ENCODE measurements at places on chromosomes 1 and 21.
A peak's percentile ranks its signal among the peaks of the same experiment; 100 is the strongest.

- DNase-seq = no peak
Observed at GRCh38 chr1:48217856-48218255, 4.7 kb upstream of the SLC5A9 start.

DNA sequence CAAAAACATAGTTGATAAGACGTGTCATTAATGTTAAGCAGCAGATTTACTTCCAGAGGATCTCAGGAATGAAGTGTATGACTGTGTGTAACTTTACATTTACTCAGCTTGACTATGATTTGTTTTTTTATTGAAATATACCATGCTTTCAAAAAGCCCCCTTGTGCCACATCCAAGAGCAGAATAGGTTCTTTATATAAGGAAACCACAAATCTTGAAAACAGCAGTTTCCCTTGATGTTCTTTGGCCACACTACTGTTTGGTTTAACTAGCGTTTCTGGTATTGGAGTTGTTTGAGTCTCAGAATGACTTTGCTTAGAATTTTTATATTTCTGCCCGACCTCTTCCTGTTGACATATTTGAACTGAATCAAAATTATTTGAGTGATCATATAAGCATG lies 25.0 kb downstream of the LRRC8C start:
- no peak for DNase-seq

DNA sequence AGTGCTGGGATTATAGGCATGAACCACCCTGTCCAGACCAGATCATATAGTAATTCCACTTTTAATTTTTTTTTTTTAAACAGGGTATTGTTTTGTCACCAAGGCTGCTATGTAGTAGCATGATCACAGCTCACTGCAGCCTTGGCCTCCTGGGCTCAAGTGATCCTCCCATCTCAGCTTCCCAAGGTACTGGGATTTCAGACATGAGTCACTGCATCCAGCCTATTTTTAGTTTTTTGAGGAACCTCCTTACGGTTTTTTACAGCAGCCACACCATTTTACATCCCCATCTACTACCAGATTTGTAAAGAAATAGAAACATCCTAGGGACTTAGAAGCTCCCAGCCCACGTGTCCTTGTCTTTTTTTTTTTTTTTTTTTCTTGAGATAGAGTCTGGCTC lies 24.0 kb downstream of the L1TD1 start:
- no peak for DNase-seq

- DNase-seq = peak; percentile 3
Observed at GRCh38 chr1:25837262-25837875, 17.6 kb downstream of the MTFR1L start.

DNA sequence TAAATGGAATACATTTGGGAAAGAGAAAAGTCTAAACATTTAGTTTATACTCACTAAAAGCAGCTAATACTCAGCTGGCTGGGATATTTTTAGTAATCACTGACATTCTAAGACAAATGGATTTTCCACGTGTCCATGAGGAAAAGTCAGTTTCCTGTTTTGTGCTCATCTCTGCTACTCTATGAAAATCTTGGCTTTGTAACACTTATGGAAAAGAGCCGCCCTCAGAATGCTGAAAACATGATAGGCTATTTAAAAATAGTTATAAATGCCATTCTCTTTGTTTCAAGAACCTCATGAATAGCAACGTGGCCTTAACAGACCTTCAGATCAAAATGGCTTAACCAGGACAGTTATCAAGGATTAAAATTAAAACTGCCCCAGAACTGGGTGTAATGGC lies 29.9 kb downstream of the MRAP start:
- DNase-seq = no peak

DNA sequence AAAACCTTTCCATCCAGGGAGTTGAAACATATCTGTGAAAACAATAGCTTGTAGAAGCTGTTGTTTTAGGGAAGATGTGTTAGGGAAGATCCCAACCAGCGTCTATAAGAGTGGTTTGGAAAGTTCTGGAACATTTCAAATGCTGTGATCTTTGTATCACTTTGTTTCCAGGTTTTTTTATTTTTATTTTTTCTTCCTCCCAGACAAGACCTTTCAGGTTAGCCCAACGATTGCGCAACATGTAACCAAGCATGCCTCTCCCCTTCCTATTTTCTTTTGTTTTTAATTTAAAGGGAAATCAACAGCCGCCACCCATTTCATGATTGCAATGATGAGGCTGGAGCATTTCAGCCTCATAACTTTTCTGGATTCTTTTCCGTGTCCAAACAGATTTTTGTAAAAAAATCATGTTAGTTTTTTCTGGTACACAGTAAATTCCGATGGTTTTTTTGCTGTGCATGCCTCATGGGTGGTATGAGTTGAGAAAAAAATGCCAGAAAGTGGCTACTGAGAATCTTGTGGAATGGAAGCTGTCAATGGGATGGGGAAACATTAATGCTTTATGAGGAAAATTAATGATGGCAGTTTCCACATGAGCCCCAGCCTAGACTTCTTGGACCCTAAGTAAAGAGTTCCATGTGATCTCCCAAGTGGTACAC lies 109.3 kb downstream of the RUNX1 start:
- DNase-seq = no peak

DNA sequence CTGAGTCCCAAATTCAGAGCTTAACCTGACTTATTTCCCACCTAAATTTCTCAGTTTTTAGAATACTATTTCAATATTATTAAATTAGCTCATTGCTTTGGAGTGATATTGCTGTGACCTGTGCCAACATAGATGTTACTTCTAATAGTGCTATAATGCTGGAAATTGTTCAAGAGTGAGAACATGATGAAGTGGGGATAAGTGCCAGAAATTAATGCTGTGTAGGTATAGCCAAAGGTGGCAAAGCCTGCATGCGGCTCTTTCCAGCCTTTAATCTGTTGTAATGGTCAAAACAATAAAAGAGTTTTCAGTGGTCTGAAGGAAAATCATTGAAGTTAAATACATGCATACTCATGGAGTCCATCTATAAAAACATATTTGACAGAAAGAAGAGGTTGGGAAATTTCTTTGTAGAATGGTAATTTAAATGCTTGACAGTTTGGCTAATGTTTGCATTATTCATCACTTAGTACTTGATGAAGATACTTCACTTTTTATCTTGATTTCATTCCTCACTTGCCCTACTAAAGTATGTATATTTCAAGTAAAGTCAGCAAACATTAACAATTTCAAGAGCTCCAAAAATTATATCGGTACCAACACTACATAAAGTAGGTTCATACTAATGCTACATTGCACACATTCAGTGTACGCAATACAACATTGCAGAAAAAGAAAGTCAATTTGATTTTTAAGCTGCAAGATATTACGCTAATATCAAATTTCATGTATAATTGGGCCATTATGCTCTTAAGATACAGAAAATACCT lies 82.1 kb downstream of the OLFM3 start:
- no peak for DNase-seq

- DNase-seq = no peak
Observed at GRCh38 chr1:219527994-219528393, 84.9 kb downstream of the ZC3H11B start.

GRCh38 chr1:97063532-97063931 lies 341.9 kb downstream of the PTBP2 start:
- no peak for DNase-seq

GRCh38 chr1:214581785-214582184 lies 21.2 kb upstream of the CENPF start:
- DNase-seq = no peak

DNA sequence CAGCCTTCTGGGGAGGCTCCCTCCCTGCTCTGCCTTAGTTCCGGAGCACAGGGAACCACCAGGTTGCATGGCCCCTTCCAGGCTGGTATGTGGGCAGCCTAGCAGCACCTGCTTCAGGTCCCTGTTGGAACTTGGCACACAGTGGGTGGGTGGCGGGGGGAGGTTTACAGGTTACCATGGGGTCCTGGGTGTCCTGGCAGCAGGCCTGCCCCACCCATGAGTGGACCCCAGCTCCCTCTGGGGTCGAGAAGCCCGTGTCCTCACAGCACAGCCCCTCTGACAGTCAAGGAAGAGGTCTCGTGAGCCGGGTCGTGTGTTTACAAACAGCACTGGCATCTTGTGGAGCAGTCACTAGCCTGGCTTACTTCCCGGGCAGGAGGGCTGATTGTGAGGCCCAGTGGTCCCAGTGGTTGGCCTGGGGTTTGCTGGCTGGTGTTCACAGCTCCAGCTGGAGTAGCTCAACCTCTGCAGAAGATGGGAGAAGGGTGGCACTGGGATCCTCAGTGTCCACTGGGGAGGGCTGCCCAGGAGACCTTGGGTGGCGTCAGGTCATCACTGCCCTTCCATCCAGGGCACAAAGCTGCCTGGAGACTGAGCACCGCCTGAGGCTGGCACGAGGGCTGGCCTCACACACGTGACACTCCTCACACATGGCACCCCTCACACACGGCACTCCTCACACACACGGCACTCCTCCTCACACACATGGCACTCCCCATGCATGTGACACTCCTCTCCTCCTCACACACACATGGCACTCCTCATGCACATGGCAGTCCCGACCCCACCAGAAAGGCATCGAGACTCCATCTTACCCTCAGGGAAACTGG lies 100.9 kb downstream of the RIPK4 start:
- no peak for DNase-seq

DNA sequence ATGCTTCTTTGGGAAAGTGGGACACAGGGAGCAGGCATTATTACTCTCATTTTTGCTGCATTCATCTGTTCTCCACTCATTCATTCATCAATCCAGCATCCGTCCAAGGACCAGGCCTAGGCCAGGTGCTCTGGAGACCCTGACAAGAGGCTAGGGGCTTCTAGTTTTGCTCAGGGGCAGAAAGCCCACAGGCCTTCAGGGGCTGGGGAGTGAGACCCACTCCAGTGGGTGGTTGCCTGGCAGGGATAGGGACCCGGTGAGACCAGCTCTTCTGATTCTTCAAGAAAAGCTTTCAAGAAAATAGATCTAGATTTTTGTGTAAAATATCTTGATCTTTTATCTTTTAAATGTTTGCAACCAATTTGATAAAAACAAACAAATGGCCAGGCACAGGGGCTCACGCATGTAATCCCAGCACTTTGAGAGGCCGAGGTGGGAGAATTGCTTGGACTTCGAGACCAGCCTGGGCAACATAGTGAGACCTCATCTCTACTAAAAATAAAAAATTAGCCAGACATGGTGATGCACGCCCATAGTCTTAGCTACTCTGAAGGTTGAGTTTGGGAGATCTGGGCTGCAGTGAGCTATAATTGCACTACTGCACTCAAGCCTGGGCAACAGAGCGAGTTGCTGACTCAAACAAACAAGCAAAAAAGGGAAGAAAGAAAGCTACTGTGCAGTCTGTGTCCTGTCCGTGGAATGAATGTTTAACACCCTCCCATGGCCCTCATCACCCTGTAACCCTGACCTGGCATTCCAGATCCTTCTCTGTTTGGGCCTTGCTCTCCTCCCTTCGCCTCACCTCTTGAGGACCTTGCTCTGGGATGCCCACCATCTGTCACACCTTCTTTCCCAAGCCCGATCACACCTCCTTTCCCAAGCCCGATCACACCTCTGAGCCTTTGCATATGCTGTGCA lies 17.3 kb upstream of the LRP8 start:
- DNase-seq = no peak

DNA sequence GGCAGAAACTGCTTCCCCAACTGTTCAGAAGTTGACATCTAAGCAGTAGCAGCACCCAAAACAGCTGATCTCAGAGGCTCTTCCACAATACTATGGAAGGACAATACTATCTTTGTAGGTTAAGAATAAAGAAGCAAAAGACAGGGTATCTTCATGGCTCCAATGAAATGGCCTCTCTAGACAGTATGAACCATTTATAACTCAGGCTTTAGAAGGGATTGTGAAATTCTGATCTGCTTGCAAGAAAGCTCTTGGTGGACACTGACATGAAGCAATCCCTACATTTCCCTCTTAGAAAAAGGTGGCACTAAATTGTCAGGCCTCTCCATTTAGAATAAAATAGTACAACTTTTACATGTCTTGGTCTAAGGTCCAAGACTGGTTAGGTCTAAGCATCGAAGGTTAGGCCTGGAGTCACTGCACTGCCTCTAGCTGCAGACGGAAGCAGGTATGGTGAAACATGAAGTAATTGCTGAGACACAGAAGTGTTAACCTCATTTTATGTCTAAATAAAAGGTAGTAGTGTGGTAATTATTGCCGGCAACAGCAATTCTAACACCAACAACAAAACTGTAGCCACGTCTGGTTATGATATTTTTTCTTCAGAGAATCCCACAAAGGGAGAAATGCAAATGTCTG lies 50.6 kb upstream of the HP1BP3 start:
- DNase-seq = no peak

GRCh38 chr1:235093013-235093695 lies 35.5 kb downstream of the TOMM20 start:
- peak; percentile 13 for DNase-seq

GRCh38 chr1:152497273-152497672 lies 13.3 kb upstream of the LCE5A start:
- DNase-seq = no peak

GRCh38 chr1:55311057-55311641 lies 96.0 kb upstream of the USP24 start:
- no peak for DNase-seq

- no peak for DNase-seq
Observed at GRCh38 chr21:45322960-45323461, 35.3 kb upstream of the POFUT2 start.

- DNase-seq = peak; percentile 78
Observed at GRCh38 chr21:42145569-42146272, 73.2 kb upstream of the ABCG1 start.

DNA sequence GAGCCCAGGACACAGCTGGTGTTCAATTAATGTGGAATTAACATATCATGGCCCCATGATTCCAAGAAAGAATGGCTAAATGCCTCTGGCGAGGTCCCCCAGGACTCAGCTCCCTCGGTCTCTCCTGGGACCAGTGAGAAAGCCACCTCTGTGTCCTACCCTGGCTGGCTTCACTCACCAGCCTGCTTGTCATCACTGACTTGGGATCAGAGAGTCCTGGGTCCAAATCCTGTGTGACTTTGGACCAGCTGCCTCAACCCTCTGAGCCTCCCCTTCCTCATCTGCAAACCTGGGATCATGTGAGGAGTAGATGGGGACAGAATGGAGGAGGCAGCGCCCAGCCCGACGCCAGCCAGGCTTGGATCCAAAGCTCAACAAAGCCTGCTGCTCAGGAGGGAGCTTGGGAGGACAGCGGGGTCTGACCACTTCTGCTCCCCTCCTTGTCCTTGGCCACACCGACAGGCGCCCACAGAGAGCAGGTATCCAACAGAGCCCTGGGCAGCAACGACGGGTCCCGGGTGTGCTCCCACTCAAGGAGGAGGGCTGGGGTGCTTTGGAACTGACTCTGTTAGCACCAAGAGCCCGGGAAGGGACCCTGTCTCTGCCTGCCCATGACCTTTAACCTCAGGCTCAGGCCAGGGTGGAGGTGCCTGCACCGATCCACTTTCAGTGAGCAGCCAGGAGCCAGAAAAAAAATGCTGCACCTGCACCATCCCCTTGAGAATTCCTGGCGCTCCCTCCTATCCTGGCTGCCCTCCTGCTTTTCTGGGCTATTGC lies 3.2 kb downstream of the SH2D5 start:
- DNase-seq = no peak

GRCh38 chr1:8095584-8095983 lies 69.5 kb upstream of the ERRFI1 start:
- DNase-seq = no peak

DNA sequence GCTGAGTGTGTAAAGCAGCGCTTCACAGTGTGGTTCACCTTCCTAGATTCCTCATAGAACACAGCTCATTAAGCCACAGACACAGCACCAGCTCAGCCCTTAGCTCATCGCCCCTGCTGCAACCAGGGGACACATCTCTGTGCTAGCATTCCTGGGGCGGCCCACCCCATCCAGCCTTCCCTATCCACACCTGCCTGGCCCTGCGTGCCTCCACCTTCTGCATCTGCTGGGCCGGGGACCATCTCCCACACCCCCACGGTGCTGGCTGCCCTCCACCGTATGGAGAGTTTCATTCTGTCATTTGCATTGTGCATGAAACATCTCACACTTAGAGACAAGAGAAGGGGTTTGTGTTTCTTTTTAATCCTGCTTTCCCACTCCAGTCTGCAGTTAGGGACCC lies 35.8 kb upstream of the PRSS38 start:
- no peak for DNase-seq
